Progenitor cell of endocrine pancreas (in vitro differentiated cells): ENCODE measurements at places on chromosomes 11 and 22. TPM values are rescaled to one million over a fixed set of nuclear protein-coding genes. Genes with fewer than 3 reads are reported as not detected.

- peaks cover 8% of the 10 kb centered on the region for H3K4me1 ChIP-seq
- no peak overlapping the region for H3K4me3 ChIP-seq
- H3K27ac ChIP-seq, result no peak overlapping the region
- no peaks in the 10 kb centered on the region for H3K36me3 ChIP-seq
These were observed 630.2 kb upstream of the CADM1 start for GRCh38 chr11:116134450-116134849.

GRCh38 chr11:106098893-106099553, 21.6 kb downstream of the AASDHPPT start:
- DNase-seq, result no peak
- H3K4me1 ChIP-seq, result peaks cover 17% of the 10 kb centered on the region
- H3K27ac ChIP-seq, result no peak overlapping the region
- H3K4me3 ChIP-seq, result no peak overlapping the region
- H3K27me3 ChIP-seq, result no peaks in the 10 kb centered on the region
- H3K36me3 ChIP-seq, result peaks cover 41% of the 10 kb centered on the region

GRCh38 chr11:46238078-46238966, 39.1 kb upstream of the CREB3L1 start:
- DNase-seq, result peak; percentile 59
- peaks cover 34% of the 10 kb centered on the region for H3K4me1 ChIP-seq
- peaks cover 52% of the 10 kb centered on the region for H3K27me3 ChIP-seq
- H3K4me3 ChIP-seq, result peak overlapping the region; percentile 58

SELENOM gene
- total RNA-seq, result 3.1 and 3.7 TPM in 2 replicates

DNA sequence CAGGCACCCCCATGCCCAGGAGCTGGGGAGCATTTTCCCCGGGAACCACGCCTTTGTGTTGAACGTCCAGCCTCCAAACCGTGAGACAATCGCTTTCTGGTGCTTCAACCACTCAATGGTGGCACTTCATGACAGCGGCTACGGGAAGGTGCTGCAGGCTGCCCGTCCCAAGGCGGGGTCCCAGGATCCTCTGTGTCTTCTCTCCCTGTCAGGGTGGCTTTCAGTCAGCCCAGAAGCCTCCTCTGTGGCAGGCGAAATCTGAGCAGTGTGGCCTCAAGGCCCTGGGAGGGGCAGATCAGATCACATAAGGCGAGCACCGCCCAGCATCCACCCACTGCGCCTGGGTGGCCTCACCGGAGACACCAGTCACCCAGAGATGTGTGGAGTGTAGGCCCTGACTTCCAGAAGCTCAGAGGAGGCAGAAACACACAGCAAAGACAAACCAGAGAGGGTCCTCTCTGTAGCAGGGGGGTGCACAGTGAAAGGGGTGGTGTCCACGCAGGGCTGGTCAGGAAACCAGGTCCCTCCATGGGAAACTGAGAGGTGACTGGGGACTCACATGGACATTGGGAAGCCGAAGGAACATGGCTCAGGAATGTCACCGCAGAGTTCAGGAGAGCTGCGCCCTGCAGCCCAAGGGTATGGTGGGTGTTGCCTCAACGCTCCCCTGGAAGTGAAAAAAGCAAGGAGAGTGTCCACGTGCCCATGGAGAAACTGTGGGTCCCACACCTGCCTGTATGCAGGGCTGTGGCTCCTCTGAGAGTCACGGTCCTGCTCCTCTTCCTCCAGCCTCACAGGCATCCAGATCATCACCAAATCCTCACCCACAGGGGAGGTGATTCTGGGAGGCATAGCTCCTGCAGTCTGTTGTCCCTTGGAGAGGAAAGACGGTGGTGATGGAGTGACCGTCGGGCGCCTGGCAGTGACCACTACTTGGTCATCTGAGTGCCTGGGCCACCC, 1420.7 kb downstream of the TBC1D22A start:
- no peaks in the 10 kb centered on the region for H3K36me3 ChIP-seq
- no peak overlapping the region for H3K4me3 ChIP-seq
- no peak for DNase-seq
- H3K27me3 ChIP-seq, result peaks cover 25% of the 10 kb centered on the region
- no peaks in the 10 kb centered on the region for H3K4me1 ChIP-seq

MAPK8IP1 gene
- total RNA-seq, result 43.0 and 48.1 TPM in 2 replicates

DNA sequence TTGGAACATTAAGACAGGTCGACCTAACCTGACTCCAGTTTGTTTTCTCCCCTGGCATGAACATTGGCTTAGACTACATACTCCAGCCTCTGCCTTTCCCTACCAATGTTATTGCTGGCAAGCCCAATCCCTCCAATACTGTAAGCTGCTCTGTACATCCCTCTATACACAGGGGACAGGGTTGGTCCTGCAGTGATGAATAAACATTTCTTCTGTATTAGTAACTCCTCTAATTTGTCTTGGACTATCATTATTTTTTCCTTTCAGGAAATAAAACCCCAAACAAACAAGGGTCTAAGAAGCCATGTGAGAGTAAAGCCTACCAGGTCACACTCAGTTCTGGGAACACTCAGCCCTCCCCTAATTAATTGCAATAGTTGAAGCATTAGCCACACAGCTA, 35.1 kb upstream of the FJX1 start:
- no peak overlapping the region for H3K27ac ChIP-seq
- H3K27me3 ChIP-seq, result peaks cover 5% of the 10 kb centered on the region
- H3K36me3 ChIP-seq, result no peaks in the 10 kb centered on the region
- no peak overlapping the region for H3K4me3 ChIP-seq

MS4A6E gene
- total RNA-seq, result not detected in 2 replicates

- no peak for DNase-seq
- peaks cover 25% of the 10 kb centered on the region for H3K27me3 ChIP-seq
- peaks cover 7% of the 10 kb centered on the region for H3K4me1 ChIP-seq
- no peaks in the 10 kb centered on the region for H3K36me3 ChIP-seq
These were observed 5.9 kb upstream of the BDNF start for GRCh38 chr11:27705873-27706820.

DNA sequence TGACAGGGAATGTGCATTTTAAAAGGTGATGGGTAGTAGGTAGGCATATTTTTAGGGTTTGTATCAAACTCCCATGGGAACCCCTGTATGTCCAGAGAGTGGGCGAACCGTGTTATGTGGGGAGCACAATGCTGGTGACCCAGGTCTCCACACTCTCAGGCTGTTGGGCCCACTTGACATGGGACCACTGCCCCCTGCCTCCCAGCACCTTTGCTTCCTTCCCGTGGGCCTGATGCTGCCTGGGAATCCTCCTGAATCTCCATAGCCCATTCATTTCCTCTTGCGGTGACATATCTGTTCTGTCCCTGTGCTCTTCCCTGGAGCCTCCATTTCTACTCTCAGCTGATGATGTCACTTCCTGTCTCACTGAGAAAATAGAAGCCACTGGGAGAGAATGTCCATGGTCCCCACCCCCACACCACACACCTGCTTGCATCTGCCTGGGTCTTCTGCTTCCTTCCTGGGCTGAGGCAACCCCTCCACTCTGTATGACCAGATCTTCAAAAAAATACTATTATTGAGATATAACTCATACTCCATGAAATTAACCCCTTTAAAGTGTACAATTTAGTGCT, 55.8 kb upstream of the THY1 start:
- DNase-seq, result no peak
- H3K4me3 ChIP-seq, result no peak overlapping the region
- peaks cover 3% of the 10 kb centered on the region for H3K4me1 ChIP-seq
- no peak overlapping the region for H3K27ac ChIP-seq
- H3K36me3 ChIP-seq, result no peaks in the 10 kb centered on the region
- H3K27me3 ChIP-seq, result peaks cover 46% of the 10 kb centered on the region

DNA sequence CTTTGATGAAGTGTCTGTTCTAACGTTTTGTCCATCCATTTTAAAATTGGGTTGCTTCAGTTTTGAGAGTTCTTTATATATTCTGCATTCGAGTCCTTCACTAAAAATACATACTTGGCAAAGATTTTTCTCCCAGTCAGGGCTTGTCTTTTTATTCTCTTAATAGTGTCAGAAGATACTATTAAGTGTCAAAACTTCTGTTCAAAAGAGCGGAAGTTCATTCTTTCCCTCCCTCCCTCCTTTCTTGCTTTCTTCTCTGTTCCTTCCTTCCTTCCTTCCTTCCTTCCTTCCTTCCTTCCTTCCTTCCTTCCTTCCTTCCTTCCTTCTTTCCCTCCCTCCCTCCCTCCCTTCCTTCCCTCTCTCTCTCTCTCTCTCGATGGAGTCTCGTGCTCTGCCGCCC, 7.6 kb upstream of the MUC6 start:
- H3K36me3 ChIP-seq, result no peaks in the 10 kb centered on the region
- H3K4me3 ChIP-seq, result no peak overlapping the region
- H3K4me1 ChIP-seq, result peaks cover 13% of the 10 kb centered on the region
- peaks cover 26% of the 10 kb centered on the region for H3K27me3 ChIP-seq
- peak overlapping the region; percentile 22 for H3K27ac ChIP-seq
- no peak for DNase-seq

SLC36A4 gene
- 36.4 and 38.5 TPM in 2 replicates for total RNA-seq

IRF7 gene
- 8.7 and 12.6 TPM in 2 replicates for total RNA-seq
